ENCODE measurements at places on chromosomes 2 and 18. TPM values are rescaled to one million over a fixed set of nuclear protein-coding genes. Genes with fewer than 3 reads are reported as not detected.

Gene INHBB
- 0.66 TPM for total RNA-seq

Gene FOSL2
- total RNA-seq, result 11.1 TPM

Gene SCN7A
- not detected for total RNA-seq

Gene FOXI3
- total RNA-seq, result not detected

Gene IGFBP2
- total RNA-seq, result 11.6 TPM

Gene C1QL2
- total RNA-seq, result not detected

- DNase-seq, result no peak
These were observed 136.5 kb upstream of the STK17B start for GRCh38 chr2:196307775-196308305.

GRCh38 chr18:40874233-40874632 lies 1080.8 kb upstream of the PIK3C3 start:
- peak; percentile 58 for DNase-seq

- peak; percentile 64 for DNase-seq
These were observed 113.1 kb downstream of the MREG start for GRCh38 chr2:215900203-215900611.

- no peak for DNase-seq
These were observed 57.3 kb downstream of the SLC8A1 start for GRCh38 chr2:40394597-40394996.

DNA sequence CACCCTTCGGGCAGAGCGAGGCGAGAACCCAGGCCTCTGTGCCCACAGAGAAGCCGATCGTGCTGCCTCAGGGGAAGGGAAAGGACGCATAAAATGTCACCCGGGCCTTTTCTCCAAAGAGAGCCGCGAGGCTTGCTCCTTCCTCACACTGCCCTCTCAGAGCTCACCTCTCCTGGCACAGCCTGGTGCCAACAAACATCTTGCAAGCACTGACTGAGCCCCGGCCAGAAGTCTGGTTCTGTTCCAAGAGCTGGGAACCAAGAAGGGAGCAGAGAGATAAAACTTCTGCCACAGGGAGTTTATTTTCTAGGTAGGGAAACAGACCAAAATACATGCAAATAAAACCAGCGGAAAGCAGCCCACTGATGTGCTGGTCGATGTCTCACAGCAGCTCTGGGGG lies 13.6 kb upstream of the ADI1 start:
- DNase-seq, result no peak

DNA sequence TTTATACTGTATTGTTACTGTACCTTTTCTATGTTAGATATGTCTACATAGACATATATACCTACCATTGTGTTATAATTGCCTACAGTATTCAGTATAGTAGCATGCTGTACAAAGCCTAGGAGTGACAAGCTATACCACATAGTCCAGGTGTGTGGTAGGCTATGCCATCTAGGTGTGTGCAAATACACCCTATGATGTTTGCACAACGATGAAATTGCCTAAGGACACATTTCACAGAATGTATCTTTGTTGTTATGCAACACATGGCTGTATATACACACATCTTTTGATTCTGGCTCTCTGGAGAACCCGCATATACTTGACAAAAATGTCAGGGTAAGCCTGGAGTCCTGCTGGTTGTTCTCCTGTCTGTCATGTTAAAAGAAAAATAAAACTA lies 85.1 kb downstream of the BCL2L11 start:
- DNase-seq, result no peak

GRCh38 chr2:118279005-118279404 lies 190.7 kb downstream of the INSIG2 start:
- DNase-seq, result no peak

DNA sequence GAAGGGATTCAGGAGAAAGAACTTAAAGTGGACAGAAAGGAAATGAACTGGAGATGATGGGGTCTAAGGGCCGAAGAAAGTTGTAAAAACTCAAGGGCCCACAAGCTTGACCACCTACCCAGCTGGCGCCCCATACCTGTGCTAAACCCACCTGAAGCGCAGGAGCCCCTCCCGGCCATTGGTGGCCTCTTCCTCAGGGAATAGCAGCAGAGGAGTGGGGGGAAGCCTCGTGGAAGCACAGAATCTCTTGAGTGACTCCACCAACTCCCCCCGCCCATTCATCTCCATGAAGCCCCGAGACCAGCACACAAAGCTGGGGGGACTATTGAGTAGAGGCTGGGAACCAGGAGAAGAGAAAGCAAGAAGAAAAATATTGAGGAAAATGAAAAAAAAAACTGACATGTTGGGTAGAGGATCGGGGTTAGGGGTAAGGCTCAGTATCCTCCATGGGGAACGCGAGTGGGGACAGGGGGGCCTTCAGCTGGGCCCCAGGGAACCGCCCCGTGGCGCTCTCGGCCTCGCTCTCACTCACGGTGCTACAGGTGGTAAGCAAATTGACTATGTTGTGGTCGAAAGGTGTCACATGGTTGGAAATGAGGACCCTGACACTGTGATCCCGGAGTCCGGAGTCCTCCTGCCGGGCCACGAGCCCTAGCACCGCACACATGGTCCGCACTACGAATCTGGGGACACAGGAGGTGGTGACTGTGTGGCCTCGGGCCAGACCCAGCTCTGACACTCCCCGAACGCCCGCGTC lies 728 bp downstream of the AUP1 start:
- DNase-seq, result no peak

- DNase-seq, result peak; percentile 61
These were observed at the start of gene RFX8 for GRCh38 chr2:101474731-101475384. TSS of gene RFX8 (minus strand) at chr2:101475112. CDS start at chr2:101466848, 8,264 bp downstream.
